ENCODE measurements at places on chromosomes 5 and 9.

DNA sequence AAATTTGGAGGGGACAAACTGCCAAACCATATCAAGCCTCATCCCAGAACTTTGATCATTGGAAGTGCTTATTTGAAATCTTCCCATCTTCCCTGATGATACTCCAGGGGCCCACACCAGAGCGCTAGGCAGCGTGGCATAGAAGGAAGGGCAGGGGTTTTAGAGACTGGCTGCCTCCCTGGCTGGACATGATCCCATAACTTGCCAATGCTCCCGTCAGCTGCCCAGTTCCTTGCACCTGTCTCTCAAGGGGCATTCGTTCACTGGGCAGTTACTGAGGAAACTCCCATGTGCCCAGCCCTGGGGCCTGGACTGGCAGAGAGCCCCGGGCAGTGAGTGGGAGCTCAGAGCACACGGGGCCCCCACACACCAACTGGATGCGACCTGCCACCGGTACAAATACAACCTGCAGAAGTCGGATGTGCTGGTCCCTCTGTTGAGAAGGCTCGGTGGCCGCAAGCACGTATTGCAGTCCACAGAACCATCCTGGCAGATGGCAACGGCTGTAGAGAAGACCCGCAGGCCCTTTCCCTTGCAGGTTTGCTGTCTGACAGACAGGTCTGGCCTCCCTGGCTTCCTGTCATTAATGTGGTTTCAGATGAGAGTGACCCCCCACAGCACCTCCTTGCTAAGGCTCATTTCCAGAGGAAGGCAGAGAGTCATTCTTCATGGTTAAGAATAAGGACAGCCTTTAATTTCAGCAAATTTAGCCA, 122.4 kb downstream of the MVB12B start:
- no peak for DNase-seq

- DNase-seq = no peak
These were observed 132.8 kb downstream of the CD180 start for GRCh38 chr5:67063791-67064190.

DNA sequence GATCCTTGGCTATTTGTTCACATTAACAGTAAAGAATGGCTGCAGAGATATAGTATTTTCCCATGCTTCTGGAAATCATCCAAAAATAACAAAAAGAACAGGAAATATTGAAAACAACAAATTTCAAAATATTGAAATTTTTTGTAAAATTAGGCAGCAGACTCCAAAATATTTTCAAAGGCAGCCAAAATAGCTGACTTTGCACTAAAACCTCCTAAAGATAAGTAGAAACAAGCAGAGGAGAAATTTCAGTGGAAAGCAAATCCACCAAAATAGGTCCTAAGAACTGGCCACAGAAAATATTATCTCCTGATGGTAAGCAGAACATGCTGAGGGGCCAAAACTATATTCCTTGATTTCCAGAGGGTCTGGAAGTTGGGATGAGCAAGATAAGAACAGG, 456.3 kb upstream of the DMAC1 start:
- no peak for DNase-seq

DNA sequence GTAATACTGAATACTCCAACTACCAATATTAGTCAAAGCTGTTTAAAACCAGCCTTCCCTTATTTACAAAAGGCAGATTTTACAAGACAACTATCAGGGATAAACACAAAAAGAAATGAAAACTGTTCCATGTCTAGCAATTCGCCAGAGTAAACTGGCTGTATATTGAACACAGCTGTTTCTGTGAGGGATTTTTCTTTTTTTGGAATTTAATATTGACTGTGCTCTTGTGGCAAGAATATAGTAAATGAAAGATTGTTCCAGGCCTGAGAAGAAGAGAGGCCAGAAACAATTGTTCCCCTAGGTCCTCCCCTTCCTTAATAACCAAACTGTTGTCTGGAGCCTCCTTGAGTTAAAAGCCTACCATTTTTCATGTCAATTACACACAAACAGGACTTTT, 188.6 kb downstream of the PDE4D start:
- no peak for DNase-seq

DNA sequence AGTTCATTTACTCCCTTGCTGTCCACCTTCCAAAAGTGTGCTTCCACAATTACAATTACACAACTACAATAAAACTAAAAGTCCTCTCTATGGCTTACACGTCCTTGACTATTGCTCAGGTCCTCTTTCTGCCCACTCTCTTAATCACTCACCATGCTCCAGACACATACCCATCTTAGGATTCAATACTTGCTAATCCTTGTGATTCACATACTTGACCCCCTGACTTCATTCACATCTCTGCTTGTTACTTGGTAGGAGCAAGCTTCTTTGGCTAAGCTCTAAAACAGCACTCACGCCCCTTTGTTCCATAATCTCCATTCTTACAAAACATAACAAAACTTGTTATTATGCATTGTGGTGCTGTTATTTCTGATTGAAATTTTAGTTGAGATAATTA, 215.8 kb downstream of the EDIL3 start:
- no peak for DNase-seq

- DNase-seq = no peak
These were observed 76.3 kb downstream of the HSPA4 start for GRCh38 chr5:133128066-133128465.

DNA sequence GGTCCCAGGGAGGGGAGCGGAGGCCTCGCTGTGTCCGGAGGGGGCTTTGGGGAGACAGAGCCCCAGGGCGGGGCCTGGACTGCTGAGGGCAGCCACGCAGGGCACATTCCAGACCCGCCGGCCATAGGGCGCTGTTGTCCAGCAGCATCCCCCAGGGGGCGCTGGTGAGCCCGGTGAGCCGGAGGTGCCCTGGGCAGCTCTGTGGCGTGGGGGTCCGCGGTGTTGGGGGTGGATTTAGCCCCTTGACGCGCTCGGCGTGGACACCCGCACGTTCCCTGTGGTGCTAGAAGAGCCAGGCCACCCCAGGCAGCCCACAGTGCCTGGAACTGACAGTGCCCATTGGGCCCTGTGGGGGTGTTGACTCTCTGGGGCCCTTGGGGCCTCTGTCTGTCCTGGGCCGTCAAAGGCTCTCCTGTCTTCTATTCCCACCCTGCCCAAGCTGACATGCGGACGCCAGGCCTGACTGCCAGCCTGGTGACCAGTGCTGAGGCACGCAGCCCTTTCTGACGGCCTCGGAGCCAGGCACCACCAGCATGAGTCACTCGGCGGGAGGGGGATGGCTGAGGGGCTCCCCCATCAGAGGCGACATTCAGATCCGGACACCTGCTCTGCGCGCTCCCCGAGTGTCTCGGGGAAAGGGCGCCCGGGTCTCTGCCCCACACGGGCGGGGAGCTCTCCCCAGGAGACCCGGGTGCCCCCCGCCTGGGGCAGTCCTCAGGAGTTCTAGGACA, 23.9 kb downstream of the TPPP start:
- no peak for DNase-seq

DNA sequence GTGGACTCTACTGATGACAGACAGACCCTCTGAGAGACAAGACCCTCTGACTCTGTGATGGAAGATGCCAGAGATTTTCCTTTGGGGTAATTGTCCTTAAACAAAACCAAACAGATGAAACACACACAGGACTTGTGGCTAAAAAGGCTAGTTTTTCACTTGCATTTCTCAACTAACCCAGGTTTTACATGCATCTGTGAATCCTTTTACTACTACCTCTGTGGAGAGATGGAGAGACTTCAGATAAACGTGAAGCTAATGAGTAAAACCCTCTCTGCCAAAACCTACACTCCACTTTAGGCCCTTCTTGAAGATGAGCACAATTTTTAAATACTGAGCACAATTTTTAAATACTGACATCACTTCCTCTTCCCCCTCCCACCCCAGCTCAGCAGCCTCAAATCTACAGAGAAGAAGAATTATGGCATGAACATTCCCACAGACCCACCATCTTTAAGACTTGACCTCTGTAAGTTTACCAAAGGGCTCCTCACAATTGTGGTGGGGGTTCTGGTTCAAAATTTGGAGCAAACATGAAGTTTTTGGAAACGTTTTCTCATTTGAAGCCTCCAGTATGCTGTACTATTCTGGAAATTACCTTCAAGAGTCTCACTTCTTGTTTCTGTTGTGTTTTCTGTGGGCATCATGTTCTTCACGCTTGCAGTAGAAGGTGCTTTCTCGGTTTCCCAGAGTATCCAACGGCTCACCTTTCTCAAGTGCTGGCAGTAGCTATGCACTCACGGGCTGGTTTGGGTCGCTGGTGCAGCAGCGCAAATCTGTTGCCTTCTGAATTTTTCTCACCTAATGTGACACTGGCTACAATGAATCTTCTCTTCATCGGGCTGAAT, 42.7 kb downstream of the ACER2 start:
- no peak for DNase-seq

- DNase-seq = no peak
These were observed 72.9 kb upstream of the PRLR start for GRCh38 chr5:35303152-35303551.

GRCh38 chr5:99169309-99169708, 240.5 kb upstream of the CHD1 start:
- DNase-seq = no peak

GRCh38 chr9:81622471-81623255, 66.7 kb downstream of the TLE1 start:
- no peak for DNase-seq

DNA sequence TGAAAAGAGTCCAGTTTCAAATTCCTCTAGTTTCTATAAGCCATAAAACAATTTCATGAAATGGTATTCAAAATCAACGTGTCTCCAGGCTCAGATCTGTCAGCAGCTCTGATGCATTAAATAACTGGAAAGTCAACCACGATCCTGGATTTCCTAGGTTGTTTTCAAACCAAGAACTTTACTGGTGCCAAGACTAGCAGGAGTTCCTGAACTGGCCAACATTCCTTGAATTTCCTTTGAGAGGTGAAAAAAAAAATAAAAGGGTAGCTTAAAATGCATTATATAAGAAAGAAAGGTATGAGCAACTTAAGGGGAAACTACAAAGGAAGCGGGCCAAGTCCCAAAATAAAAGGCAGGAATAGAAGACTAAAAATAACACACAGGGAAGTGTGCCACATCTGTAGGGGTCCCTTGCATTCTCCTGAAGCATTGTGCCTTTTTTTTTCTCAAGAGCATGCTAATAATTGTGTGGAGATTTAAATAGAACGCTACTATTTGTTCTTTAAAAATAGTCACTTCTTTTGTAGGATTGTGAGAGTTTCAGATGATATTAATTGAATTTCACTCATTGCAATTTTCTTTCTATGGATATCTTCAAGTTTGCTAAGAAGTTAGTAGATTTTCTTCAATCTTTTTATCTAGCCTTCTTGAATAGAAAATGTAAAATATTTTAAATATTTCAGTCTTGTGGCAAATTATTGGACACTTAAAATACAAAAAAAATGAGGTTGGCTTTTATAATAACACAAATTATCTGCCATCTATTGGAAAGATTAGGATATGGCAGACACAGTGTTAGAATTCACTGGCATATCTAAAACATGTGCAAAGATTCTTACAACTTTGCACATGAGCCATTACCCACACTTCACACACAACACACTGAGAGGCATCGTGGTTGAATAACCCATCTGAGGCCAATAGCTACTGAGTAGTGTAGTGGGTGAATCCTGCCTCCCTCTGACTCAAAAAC, 15.3 kb downstream of the ESM1 start:
- no peak for DNase-seq

DNA sequence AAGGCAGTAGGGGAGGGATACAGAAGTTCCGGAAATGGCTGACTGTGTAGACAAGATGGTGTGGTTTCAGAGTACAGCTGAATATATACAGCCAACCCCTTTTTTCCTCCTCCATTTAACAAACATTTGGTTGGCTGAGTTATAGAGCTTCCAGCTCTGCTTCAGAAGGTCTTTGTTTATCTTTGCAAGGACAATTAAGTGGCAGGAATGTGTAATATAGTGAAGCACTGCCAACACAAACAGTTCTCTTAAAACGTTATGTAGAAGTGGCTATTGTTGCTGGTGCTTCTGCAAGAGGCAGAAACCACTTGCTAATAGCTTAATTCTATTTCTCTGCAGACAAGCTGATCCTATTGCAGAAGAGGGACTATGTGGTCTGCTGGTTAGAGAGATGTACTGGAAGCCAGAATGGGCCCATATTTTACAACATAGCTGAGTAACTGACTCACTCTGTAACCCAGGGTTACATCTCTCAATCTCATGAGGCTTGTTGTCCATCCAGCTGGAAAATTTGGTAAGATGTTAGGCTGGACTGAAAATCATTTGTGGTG, 62.7 kb upstream of the OSMR start:
- DNase-seq = no peak

DNA sequence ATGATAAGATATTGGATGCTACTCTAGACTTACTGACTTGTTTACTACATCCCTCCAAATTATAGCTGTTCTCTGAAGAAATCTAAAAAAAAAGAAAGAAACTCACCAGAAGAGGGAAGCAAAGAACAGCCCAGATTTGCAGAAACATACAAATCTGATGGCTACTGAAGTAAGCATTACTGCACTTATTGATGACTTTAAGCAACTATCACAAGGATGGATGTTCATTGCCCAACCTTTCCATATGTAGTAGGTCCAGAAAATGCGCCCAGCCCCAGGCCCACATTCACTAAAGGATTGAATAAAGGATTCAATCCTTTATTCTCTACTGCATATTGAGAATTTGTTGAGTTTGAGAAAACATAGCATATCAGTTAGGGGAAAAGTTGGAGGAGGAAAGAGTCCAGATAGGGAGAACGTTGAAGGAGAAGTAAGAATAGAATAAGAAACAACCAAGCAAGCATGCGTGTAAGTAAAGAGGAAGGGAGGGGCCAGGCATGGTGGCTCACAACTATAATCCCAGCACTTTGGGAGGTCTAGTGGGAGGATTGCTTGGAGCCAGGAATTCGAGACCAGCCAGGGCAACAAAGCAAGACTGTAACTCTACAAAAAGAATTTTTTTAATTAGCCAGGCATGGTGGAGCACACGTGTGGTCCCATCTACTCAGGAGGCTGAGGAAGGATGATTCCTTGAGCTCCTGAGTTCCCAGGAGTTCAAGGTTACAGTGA, 33.8 kb upstream of the DTWD2 start:
- no peak for DNase-seq

- DNase-seq = no peak
These were observed 29.9 kb downstream of the LPAR1 start for GRCh38 chr9:111008158-111009075.

DNA sequence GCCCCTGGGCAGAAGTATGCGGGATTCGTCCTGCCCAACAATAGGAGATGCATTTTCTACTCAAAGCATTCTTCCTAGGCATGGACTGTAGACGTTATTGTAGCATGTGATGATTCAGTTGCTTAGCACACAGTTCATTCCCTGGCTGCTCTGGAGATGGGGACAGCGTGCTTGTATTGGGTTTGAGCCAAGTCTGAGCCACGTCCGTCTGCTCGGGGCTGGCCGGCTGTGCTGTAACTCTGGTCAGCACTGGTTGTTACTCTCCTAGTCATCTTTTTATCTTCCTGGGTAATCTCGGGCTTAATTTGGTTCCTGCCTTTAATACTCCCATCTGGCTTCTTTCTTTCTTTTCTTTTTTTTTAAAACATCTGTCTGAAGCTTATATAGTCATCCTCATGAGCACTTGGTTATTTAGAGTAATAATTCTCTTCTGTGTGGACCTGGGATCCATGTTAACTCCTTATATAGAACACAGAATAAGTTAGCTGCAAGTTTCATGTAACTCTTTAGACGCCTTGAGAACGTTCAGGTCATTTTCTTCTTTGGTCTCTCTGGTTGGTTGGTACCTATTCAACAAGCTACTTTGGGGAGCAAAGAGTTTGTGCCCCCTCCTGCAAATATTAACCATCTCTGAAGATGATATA, 118.8 kb upstream of the RPS23 start:
- no peak for DNase-seq

All from stimulated activated CD4-positive, alpha-beta T cell treated with anti-CD3 and anti-CD28 coated beads, TNF-alpha, amount 100 ng/mL, for 1 hour (primary cell).